ENCODE measurements at places on chromosomes 11 and 22. TPM values are rescaled to one million over a fixed set of nuclear protein-coding genes. Genes with fewer than 3 reads are reported as not detected.

The TNNI2 gene
- total RNA-seq = not detected

The KRTAP5-1 gene
- total RNA-seq = not detected

The OR4X1 gene
- not detected for total RNA-seq

The OR6A2 gene
- total RNA-seq = 0.19 TPM

The CYP2D6 gene
- total RNA-seq = 0.26 TPM

The SMIM35 gene
- not detected for total RNA-seq

The ZNF143 gene
- total RNA-seq = 26.2 TPM

The FAT3 gene
- total RNA-seq = under 0.01 TPM

The POU2AF2 gene
- total RNA-seq = not detected

The TIGD3 gene
- not detected for total RNA-seq

The MS4A15 gene
- not detected for total RNA-seq

The TMPRSS13 gene
- total RNA-seq = not detected

The CABP4 gene
- 0.26 TPM for total RNA-seq

The RGL4 gene
- total RNA-seq = not detected

The HSPB2 gene
- total RNA-seq = 1.2 TPM

The GAB4 gene
- not detected for total RNA-seq

The OVOL1 gene
- not detected for total RNA-seq

The FUT4 gene
- 4.8 TPM for total RNA-seq

The MUC6 gene
- not detected for total RNA-seq

The MMP12 gene
- not detected for total RNA-seq

The KCNJ4 gene
- total RNA-seq = not detected

The TRPM5 gene
- total RNA-seq = not detected

The DAGLA gene
- total RNA-seq = 2.2 TPM

The DCDC1 gene
- total RNA-seq = under 0.01 TPM

The TMEM121B gene
- total RNA-seq = under 0.01 TPM

The NDUFC2 gene
- 76.5 TPM for total RNA-seq

The RFPL2 gene
- not detected for total RNA-seq

The EIF3M gene
- 255 TPM for total RNA-seq

The CCDC134 gene
- 6.0 TPM for total RNA-seq

The GSTT2 gene
- total RNA-seq = not detected

The OR52H1 gene
- total RNA-seq = 0.66 TPM

The YAP1 gene
- 131 TPM for total RNA-seq

The CARD16 gene
- 15.3 TPM for total RNA-seq

The LRP4 gene
- 1.1 TPM for total RNA-seq

The GAL3ST1 gene
- not detected for total RNA-seq

The NCAM1 gene
- total RNA-seq = 0.13 TPM

The TRIM48 gene
- not detected for total RNA-seq

The C11orf16 gene
- total RNA-seq = not detected

The MUC5B gene
- not detected for total RNA-seq

The MS4A6A gene
- total RNA-seq = not detected

The PPP6R2 gene
- total RNA-seq = 65.0 TPM

The MS4A1 gene
- not detected for total RNA-seq

The VSIG2 gene
- 0.13 TPM for total RNA-seq

The MYOD1 gene
- total RNA-seq = not detected

The CHST1 gene
- total RNA-seq = 1.2 TPM

The SCGB1C1 gene
- total RNA-seq = not detected

The MOGAT2 gene
- total RNA-seq = not detected

The APOL5 gene
- total RNA-seq = not detected

The UCP3 gene
- 0.26 TPM for total RNA-seq

The PRR5L gene
- total RNA-seq = 7.6 TPM

The RAG2 gene
- not detected for total RNA-seq
